ENCODE measurements at places on chromosomes 6 and 20.

DNA sequence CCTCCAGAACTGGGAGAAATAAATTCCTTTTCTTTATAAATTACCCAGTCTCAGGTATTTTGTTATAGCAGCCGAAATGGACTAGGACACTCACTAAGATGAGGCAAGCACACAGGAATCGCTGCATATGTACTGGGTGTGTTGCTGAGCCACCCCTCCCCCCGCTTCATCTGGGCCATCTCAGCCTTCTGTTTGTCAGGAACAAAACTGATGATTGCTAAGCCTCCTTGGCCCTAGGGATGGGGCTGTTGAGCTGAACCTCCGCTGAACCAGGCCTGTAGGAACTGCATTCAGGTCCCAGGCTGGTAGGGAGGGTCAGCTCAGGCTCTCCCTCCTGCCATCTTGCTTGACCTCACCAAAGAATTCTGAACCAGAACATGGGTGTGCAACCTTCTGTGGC is 108.6 kb downstream of the MAP3K7 start:
- no peak for DNase-seq

- no peak for DNase-seq
These were observed 8.4 kb downstream of the PI3 start for GRCh38 chr20:45183084-45183483.

GRCh38 chr6:98797217-98797994 is 37.0 kb upstream of the POU3F2 start:
- no peak for DNase-seq

- no peak for DNase-seq
These were observed 176.3 kb downstream of the JARID2 start for GRCh38 chr6:15421945-15422733.

DNA sequence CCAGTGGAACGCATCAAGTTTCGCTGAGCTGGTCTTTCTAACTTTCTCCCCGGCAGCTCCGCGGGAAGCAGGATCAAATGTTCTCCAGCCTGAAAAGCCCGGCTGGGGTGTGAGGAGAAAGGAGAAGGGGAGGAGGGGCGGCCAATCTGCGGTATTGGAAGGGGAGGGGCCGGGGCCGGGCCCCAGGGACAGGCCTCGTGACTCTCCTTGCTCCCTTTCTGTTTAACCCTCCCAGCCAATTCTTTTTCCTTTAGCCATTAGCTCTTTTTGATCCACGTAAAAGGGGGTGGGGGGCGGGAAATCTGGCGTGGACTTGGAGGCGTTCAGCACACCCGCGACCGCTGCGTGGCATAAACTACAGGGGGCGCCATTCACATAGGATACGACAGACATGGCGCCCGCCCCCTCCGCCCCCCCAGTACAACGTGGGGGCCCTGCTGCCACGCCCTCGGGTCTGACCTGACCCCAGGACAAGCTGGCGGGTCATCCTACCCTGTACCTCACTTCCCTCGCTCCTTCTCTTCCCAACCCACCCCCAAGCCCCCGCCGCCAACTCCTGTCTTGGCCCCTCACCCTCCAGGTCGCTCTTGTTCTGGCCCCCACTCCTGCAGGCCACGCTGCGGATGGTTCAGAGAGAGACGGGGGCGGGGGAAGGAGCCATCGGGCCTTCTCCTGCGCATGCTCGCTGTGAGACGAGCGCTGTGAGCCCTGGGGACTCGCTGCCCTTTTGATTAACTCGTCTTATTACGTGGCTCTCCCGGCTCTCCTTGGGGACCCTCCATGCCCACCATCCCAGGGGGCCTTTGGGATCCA is 7.8 kb upstream of the MDGA1 start:
- no peak for DNase-seq

Measured in GDM1 (cell line).